Erythroblast (primary cell): ENCODE measurements at places on chromosomes 7 and 10.
A peak's percentile ranks its signal among the peaks of the same experiment; 100 is the strongest.

GRCh38 chr7:25722856-25723255, 429.1 kb upstream of the NFE2L3 start:
- no peak for DNase-seq

DNA sequence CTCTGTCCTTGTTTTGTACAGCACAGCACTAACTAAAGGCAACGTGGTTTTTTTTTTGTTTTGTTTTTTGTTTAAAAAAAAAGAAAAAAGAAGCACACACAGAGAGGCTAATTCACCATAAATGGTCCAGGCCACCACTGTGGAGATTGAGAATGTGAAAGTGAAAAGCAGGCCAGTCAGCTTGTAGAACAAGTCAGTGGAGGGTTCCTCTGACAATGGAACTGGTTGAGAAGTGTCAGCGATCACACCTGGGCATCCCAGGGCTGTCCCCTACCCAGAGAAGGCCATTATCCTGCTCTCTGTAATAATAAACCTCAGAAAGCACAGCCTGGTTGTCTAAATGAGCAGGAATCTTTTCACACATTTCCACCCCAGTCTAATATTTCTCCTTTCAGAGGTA, 119.6 kb upstream of the ZNF438 start:
- DNase-seq: no peak

DNA sequence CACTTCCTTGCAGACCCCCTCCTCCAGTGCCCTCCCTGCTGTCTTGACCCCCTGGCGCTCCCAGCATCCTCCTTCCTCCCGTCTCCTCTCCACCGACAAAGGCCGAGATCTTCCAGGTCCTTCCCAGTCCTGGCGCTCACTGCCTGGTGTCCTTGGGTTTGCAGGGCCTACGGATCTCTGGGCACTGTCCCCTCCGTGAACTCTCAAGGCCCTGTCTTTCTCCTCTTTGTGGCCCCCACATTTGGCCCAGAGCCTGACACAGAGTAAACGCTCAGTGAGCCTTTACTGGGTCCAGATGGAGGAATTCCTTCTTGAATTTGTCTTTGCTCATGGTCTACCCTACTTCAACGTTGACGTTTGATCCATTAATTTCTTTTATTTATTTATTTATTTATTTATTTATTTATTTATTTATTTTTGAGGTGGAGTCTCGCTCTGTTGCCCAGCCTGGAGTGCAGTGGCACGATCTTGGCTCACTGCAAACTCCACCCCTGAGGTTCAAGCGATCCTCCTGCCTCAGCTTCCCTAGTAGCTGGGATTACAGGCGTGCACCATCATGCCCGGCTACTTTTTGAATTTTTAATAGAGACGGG, 29.7 kb downstream of the TMEM270 start:
- no peak for DNase-seq

DNA sequence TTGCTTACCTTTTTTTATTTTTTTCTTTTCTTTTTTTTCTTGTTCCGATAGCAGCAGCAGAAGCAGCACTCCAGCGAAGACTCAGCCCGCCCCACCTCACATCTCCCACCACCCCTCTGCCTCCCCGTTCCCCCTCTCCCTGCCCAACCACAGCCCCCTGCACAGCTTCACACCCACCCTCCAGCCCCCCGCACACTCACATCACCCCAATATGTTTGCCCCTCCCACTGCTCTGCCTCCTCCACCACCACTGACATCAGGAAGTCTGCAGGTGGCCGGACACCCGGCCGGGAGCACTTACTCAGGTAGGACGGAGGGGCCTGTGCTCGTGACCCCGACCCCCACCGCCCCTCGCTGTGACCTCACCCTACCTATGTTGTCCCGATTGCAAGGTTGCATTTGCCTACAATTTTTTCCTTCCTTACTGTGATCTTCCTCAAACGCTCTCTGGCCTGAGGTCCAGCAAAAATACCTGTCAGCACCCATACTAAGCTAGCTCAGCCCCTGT, 367.2 kb upstream of the GALNT17 start:
- DNase-seq: no peak

DNA sequence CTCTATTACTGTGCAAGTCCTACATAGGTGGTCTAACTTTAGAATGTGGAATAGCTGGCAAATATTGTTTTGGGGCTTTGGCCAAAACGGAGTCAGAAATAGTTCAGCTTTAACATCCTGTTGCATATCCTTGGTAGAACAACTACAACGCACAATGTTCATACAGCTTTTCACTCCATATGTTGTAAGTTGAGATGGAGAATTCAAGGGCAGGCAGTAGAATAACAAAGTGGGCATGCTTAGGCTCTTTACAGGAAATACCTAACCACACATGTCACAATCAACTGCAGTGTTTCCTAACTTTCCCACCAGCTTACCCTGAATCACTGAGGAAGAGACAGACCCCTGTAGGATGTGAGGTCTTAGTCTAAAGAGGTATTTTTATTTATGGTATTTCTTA, 122.3 kb downstream of the PPP1R3A start:
- no peak for DNase-seq

GRCh38 chr10:82865366-82865765, 990.4 kb downstream of the NRG3 start:
- no peak for DNase-seq

DNA sequence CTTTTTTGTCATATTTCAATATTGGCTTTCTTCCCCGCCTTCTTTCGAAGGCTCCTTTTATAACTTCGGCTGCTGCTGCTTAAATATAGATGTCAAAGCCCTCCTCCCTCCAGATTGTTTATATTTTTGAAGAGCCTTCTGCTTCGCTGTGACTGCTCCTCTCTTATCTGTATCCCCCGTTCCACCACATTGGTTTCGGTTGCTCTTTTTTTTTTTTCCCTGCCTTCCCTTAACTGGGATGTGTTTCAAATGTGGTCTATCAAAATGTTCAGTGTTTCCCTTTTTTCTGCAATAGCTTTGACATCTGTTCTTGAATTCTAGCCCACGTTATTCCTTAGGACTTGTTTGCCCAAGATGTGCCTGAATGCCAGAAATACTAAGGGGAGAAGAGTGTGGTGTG, 96.4 kb downstream of the CUX1 start:
- peak; percentile 48 for DNase-seq

DNA sequence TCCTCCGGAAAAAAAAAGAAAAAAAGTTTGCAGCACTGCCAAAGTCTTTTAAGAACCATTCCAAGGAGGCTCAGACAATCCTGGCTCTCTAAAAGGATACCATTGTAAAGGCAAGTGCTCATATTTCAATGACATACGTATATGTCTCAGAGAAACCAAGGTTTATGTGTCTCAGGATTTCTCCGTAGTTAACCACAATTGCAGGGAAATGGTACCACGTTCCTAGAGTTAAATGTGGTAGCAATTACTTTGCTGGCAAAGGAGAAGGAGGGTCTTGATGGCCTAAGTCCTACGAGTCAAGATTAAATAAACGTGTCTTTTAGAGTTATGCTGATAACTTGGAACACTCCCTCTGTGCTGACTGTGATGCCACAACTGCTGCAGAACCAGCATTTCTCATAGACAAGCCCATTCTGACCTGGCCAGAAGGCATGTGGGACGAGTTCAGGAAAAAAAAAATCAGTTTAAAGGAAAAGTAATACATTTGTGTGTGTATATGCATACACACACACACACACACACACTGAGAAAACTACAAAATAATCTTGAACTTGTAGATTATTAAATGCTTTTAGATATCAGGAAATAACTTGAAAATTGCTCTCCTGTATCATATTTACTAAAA, 245.9 kb downstream of the FGFR2 start:
- DNase-seq: no peak

DNA sequence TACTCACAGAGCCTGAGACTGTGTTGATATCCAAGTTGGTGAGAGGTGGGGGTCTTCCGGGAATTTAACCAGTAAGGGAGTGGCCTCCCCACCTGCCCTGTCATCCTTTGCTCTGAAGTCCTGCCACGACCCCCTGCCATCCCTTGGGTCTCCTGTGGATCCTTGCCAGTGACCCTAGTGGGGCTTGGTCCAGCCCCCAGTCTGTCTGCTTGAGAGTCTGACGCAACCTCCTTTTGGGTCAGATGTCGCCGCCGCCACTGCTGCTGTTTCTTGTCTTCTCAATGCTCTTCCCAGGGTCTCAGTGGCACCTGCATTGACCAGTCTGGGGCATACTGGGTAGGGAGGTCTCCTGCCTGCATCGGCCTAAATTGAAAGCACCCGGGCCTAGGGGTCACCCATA, 28.8 kb downstream of the PAX2 start:
- DNase-seq: no peak

- no peak for DNase-seq
Measured at GRCh38 chr10:10222304-10222841, 795.3 kb upstream of the CELF2 start.

- no peak for DNase-seq
Measured at GRCh38 chr10:26221541-26221940, 5.0 kb downstream of the GAD2 start.

DNA sequence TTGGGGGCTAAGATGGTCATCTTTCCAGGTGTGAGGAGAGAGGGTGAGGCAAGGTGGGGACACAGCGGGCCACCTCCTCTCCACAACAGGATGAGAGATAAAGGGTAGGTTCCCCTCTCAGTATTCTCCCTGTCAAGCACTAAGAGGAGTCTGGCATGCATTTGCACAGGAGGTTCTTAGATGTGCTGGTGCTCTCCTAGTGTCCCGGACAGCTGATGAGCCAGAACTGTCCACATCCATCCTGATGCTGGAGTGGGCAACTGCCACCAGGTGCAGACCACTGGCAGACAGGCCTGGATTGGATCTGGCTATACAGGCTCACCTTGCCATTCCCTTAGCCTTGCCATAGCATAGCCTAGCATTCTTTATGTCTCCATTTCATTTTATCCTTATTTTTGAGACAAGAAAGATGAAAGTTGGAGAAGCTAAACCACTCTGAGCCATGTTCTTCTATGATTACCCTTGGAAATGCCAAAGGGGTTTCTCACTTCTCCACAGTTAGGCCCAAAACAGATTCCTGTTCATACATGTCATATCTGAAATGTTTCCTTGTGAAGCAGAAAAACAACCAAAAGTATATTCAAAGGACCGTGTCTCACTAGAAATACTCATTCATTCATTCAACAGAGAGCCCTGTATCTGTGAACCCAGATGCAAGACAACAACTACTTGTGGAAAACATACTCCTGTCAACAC, 48.8 kb upstream of the ANTXRL start:
- DNase-seq: no peak

- peak; percentile 23 for DNase-seq
Measured at GRCh38 chr10:113947184-113948041, 93.0 kb downstream of the NHLRC2 start.

- peak; percentile 35 for DNase-seq
Measured at GRCh38 chr10:71754562-71754961, 18.8 kb downstream of the VSIR start.
